Stimulated activated CD8-positive, alpha-beta memory T cell treated with anti-CD3 and anti-CD28 coated beads, Interleukin-2, amount 100 ng/mL, for 48 hours (primary cell): ENCODE measurements at places on chromosomes 7 and 10.

DNA sequence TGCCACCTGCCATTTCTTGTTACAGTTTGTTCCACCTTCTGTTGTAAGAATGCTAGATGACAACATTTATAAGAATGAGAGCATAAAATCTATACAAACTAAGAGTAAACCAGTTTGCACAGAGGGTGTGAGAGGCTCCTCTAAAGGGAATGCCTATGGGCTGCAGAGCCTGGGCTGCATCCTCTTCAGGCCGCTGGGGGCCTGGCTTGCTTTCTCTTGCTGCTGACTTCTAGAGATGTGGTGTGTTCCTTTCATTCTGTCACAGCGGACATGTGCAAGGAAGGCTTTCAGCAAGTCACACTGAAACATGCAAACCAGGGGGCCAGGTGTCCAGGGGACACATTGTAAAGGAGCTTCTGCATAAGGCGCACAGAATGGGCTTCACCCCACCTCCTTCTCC lies 7.1 kb upstream of the ATP6V1F start:
- DNase-seq = no peak

DNA sequence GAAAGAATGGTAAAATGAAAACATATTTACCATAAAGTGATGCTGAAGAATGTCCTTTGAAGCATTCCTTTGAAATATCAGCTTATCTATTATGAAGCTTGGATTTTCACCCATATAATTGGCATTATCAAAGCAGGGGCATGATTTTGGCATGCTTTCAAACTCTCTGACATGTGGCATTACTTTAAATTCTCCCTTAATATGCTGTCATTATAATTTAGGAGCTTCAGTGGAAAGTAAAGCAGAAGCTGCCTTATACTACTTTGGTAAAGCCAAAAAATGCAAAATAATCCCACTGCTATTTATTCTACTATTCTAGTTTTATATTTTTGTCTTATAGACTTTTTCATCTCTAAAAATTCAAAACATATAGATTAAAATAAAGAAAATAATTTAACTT lies 28.0 kb upstream of the HIBADH start:
- DNase-seq = no peak

DNA sequence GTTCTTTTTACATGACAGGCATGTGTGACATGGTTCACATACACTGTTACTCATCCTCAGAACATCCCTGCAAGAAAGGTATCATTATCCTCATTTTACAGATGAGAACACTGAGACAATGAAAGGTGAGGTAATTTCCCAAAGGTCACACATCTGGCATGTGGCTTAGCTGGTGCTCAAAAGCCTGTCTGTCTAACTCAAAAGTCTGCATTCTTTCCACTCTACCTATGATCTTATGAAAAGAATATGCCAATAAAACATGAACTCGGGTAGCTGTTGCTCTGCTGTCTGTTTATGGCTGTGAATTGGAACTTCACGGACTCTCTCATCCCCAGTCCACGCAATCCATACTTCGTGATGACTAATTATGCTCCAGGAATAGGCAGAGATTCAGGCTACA lies 79.0 kb upstream of the ODAD2 start:
- DNase-seq = no peak

GRCh38 chr10:7948371-7949000 lies 106.0 kb upstream of the GATA3 start:
- no peak for DNase-seq

DNA sequence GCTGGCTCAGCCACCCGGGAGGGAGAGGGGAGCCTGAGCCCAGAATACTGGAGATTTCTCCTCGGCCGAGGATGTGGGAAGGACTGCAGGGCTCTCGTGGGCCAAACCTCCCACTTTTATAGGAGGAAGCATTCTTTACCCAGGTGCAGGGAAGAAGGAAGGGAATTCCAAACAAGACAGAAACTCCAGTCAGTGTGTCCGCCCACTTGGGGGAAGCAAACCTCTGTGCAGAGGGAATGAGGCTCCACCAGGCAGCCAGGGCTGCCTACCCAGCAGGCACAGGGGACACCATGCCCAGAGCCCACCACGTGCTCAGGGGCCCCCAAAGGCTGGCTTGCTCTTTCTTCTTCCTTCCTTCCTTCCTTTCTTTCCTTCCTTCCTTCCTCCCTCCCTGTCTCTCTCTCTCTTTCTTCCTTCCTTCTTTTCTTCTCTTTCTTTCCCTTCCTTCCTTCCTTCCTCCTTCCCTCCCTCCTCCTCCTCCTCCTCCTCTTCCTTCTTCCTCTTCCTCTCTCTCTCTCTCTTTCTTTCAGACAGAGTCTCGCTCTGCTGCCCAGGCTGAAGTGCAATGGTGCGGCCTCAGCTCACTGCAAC lies 15.4 kb upstream of the FZD9 start:
- no peak for DNase-seq

- no peak for DNase-seq
These were observed 118.1 kb downstream of the PRKCQ start for GRCh38 chr10:6461961-6462360.

GRCh38 chr7:133364959-133365690 lies 112.2 kb downstream of the EXOC4 start:
- DNase-seq = no peak

DNA sequence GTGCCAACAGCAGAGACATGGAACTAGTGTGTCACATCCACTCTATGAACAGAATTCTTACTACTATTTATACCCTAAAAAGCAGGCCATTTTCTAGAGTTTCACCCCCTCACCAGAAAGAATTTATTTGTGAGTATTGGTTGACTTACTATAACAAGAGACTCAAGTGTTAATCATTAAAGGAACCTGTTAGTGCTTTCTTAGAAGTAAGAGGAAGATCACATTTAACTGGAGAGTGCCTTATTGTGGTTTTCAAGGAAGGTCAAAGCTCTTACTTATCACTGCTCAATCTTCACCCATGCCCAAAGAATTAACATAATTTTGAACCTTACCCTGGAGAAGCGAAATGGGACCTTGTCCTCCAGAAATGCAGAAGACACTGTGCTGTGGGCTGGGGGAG lies 169.3 kb upstream of the PRSS1 start:
- no peak for DNase-seq

DNA sequence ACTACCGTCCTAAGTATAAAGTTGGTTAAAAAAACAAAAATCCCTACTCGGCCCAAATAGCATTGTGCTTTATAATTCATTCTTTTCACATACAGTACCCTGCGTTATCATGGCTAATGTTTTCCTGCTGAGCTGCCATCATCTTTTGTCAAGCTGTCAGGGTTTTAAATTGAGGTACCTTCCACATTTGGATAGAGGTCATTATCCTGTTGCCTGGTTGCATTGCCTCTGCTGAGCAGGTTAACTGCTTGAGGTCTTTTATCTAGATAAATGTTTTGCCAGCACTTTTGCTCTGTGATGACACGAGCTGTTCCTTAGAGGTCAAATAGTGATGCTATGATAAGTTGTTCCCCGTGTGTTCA lies 94.4 kb upstream of the FZD1 start:
- no peak for DNase-seq

- no peak for DNase-seq
These were observed 858 bp upstream of the TEX36 start for GRCh38 chr10:125683821-125684220.

- DNase-seq = peak; percentile 72
These were observed 41.0 kb downstream of the STRA8 start for GRCh38 chr7:135274495-135275268.

GRCh38 chr7:28155019-28155660 lies 25.5 kb downstream of the JAZF1 start:
- DNase-seq = no peak
